Mammary microvascular endothelial cell (primary cell): ENCODE measurements at places on chromosomes 6 and 20. TPM values are rescaled to one million over a fixed set of nuclear protein-coding genes. Genes with fewer than 3 reads are reported as not detected.

CTAGE9 gene
- total RNA-seq, result not detected in 2 replicates

NKX2-2 gene
- total RNA-seq, result not detected in 2 replicates

NNAT gene
- not detected in 2 replicates for total RNA-seq

RNF144B gene
- total RNA-seq, result 74.5 and 77.0 TPM in 2 replicates

HEY2 gene
- 0.40 and 0.84 TPM in 2 replicates for total RNA-seq

FAM217A gene
- total RNA-seq, result not detected in 2 replicates

OXT gene
- total RNA-seq, result not detected in 2 replicates

HRH3 gene
- total RNA-seq, result not detected in 2 replicates

RIN2 gene
- total RNA-seq, result 57.9 and 75.0 TPM in 2 replicates

NUS1 gene
- total RNA-seq, result 15.7 and 16.9 TPM in 2 replicates

DTNBP1 gene
- 5.8 and 6.7 TPM in 2 replicates for total RNA-seq

IL17F gene
- total RNA-seq, result not detected in 2 replicates

TNXB gene
- 2.5 and 3.3 TPM in 2 replicates for total RNA-seq

DDO gene
- 0.67 and 0.84 TPM in 2 replicates for total RNA-seq

FAM83C gene
- not detected in 2 replicates for total RNA-seq

SULF2 gene
- 254 and 267 TPM in 2 replicates for total RNA-seq

TMEM200A gene
- total RNA-seq, result 0.27 and 0.30 TPM in 2 replicates

DNAJC5 gene
- 67.8 and 71.2 TPM in 2 replicates for total RNA-seq

PPP1R16B gene
- 58.0 and 64.7 TPM in 2 replicates for total RNA-seq

POM121L2 gene
- total RNA-seq, result not detected in 2 replicates

CSNK2A1 gene
- 79.3 and 129 TPM in 2 replicates for total RNA-seq

POPDC3 gene
- total RNA-seq, result 0.34 and 1.3 TPM in 2 replicates

CALHM6 gene
- total RNA-seq, result not detected in 2 replicates

SOX18 gene
- total RNA-seq, result 19.4 and 25.2 TPM in 2 replicates

TP53INP2 gene
- 9.3 and 9.5 TPM in 2 replicates for total RNA-seq

DXO gene
- 18.7 and 22.7 TPM in 2 replicates for total RNA-seq

NT5E gene
- total RNA-seq, result 245 and 258 TPM in 2 replicates
